SHP77 (cell line): ENCODE measurements at places on chromosomes 11 and 22.

DNA sequence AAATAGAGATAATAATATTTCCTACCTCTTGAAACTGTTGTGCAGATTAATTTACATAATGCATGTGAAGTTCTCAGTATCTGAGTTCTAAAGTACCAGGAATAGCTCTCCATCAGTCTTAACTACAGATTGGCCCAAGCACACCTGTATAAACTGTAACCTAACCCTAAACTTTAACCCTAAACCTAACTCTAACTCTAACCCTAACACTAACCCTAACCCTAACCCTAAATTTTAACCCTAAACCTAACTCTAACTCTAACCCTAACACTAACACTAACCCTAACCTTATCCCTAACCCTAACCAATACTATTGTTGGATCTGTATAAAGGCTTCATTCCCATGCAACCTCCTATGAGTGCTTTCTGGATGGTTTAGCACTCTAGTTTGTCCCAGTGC is 1445.9 kb upstream of the TENM4 start:
- no peak for DNase-seq

- peak; percentile 75 for DNase-seq
These were observed 55.1 kb downstream of the PACSIN2 start for GRCh38 chr22:42959576-42960509.

GRCh38 chr11:69260622-69261021 is 33.3 kb upstream of the MYEOV start:
- DNase-seq: no peak

DNA sequence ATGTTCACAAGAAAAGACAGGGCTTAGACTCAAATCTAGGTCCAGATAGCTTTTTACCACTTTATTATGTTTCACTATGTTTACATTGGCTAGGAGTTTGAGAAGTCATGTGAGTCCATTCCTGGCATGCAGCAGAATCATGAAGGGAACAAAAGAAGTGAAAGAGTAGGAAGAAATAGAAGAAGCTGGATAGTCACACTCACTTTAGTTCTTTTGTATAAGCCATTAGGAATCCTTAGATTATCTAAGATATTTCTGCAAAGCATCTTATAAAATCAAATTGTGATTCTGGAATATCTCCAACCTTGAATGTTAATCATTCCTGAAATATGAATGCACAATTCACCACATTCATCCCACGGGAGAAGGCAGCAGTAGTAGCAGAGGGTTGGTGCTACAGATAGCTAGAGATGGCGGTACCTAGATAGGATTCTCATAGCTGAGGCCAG is 31.9 kb downstream of the MAML2 start:
- DNase-seq: no peak

DNA sequence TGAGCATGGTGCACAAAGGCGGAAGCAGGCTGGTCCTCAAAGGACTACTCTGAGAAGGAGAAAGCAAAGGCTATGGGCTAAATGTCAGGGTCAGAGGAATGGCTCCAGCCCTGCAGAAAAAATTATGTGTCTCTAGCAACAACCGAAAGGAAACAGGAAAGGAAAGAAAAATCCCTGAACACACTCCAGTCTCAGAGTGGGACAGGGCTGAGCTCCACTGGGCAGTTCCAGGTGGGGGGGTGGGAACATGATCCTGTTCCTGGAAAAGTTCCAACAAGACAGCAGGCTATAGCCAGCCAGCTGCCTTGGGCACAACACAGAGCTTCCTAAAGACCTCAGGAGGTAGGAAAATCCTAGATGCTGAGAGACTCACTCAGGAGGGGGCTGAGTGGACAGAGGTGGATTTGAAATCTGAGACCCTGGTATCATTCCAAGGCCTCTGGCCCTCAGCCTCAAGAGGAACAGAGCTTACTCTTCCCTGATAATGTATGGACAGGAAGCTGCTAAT is 1088.2 kb downstream of the TBC1D22A start:
- DNase-seq: peak; percentile 65
